Mesenteric fat pad (tissue), 1 donor: ENCODE measurements at places on chromosomes 11 and 22. TPM values are rescaled to one million over a fixed set of nuclear protein-coding genes. Genes with fewer than 3 reads are reported as not detected.

The OSBP gene
- total RNA-seq = 39.8 TPM

The OR5B21 gene
- total RNA-seq = not detected

The HSPB2 gene
- total RNA-seq = 17.1 TPM

The HARBI1 gene
- total RNA-seq = 4.9 TPM

The LRRC4C gene
- total RNA-seq = 1.5 TPM

The DEUP1 gene
- total RNA-seq = not detected

The CHEK2 gene
- 5.3 TPM for total RNA-seq

The ATXN10 gene
- total RNA-seq = 107 TPM

The ENTHD1 gene
- total RNA-seq = not detected

The ZNF214 gene
- 0.96 TPM for total RNA-seq

The MYOD1 gene
- not detected for total RNA-seq

The C11orf42 gene
- not detected for total RNA-seq

The FGF19 gene
- not detected for total RNA-seq

The MMP27 gene
- not detected for total RNA-seq

The SLC6A5 gene
- total RNA-seq = not detected

The RCOR2 gene
- total RNA-seq = 0.58 TPM

The TMA7B gene
- not detected for total RNA-seq

The PRMT3 gene
- 13.5 TPM for total RNA-seq

The SEPTIN5 gene
- 7.0 TPM for total RNA-seq

The OR52I2 gene
- not detected for total RNA-seq

The GDPD4 gene
- total RNA-seq = not detected

The CARNS1 gene
- total RNA-seq = 0.29 TPM

The HORMAD2 gene
- not detected for total RNA-seq

The CREB3L1 gene
- total RNA-seq = 8.4 TPM

The NRXN2 gene
- 8.8 TPM for total RNA-seq

The CALCA gene
- not detected for total RNA-seq

The HINFP gene
- total RNA-seq = 13.5 TPM

The P2RY2 gene
- total RNA-seq = 1.4 TPM

The WNT11 gene
- total RNA-seq = 34.1 TPM

The GGTLC3 gene
- not detected for total RNA-seq

The NOX4 gene
- total RNA-seq = 11.4 TPM

The PHLDA2 gene
- total RNA-seq = 6.8 TPM
